Hematopoietic multipotent progenitor cell treated with erythropoietin and hydrocortisone succinate and interleukin-3 and kit ligand, for 6 days (in vitro differentiated cells): ENCODE measurements at places on chromosomes 7 and 10.

- DNase-seq: peak; percentile 30
Measured at GRCh38 chr10:93199191-93199751, 125.6 kb downstream of the CYP26A1 start.

DNA sequence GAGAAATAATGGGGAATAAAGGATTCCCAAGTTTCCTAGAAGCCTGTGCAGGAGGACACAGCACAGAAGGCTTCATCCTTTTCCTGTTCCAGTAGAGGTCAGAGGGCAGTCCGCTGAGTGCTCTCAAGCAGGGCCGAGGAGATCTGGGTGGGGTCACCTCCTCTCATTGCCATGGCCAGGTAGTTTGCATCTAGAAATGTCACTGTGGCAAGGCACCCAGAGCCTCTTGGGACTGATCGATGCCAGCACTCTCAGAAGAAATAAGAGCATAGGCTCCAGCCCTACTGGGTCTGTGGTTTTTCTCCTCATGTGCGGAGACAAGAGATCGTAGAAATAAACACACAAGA, 7.9 kb downstream of the NUB1 start:
- DNase-seq: no peak

DNA sequence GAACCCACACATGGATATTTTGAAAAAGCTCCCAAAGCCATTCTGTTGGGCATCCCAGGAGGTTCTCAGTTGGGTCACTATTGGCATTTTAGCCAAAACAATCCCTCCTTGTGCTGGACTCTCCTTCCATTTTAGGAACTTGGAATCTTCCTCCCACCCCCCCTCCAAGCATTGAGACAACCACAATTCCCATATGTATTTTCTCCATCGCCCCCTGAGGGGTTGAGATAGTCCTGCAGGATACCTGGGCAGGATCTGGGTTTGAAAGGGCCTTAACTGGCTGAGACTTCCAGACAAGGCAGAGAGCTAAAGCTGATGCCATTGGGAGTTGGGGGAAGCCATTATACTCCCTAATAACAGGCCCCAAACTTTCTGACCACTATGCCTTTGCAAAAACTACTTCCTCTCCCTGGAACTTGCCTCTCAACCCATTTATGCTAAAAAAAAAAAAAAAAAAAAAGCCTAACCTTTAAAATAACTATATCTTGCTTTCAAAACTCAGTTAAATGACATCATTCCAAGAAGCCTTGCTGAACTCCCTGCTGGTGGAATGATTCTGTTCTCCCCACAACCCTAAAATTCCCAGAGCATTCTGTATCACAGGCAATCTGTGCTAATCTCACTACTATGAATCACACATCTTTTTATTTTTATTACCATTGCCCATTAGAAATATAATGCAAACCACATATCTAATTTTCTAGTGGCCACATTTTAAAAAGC, 77.5 kb upstream of the PDE1C start:
- no peak for DNase-seq

DNA sequence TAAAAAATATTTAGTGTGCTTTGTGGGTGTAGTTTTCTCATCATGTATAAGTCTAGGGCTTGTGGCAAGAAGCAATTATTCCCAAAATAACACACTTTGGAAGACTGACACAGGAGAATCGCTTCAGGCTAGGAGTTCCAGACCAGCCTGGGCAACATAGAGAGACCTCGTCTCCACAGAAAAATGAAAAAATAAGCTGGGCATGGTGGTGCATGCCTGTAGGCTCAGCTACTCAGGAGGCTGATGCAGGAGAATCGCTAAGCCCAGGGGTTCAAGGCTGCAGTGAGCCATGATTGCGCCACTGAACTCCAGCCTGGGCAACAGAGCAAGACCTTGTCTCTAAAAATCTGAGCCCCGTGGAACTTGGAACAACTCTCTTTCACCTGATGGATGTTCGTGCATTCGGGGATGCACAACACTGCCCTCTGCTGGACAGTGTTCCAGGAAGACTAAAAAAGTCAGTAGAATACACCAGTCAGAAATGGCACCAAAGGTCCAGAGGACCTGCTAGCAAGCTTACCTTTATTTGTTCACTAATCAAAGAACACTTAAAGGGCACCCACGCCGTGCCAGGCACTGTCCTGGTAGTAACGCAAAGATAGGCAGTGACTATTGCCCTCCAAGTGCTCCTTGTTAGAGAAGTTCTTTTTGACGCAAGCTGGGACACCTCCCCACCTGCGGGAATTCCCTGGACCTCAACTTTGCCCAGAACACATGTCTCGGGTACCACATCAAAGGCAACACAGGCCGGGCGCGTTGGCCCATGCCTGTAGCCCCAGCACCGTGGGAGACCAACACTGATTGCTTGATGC, 81.9 kb upstream of the CALN1 start:
- DNase-seq: peak; percentile 78

DNA sequence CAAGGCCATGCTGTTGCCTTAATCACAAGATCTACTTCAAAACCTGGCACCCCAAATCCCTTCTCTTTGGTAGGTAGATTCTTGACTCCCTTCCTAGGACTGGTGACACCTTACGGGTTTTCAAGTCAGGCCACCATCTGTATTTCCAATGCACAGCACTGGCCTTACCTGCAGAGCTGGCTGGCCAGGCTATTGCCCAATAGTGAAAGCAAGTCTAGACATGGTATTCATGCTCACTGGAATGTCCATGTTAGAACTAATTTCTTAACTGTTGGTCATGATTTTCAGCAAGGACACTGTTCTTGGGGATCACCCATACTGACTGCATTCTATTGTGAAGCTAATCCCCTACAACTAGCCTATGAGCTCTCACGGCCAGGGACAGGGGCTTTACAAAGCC, 313.1 kb upstream of the RNF32 start:
- DNase-seq: no peak

- peak; percentile 30 for DNase-seq
Measured at GRCh38 chr10:103983367-103983911, 16.5 kb downstream of the SLK start.

DNA sequence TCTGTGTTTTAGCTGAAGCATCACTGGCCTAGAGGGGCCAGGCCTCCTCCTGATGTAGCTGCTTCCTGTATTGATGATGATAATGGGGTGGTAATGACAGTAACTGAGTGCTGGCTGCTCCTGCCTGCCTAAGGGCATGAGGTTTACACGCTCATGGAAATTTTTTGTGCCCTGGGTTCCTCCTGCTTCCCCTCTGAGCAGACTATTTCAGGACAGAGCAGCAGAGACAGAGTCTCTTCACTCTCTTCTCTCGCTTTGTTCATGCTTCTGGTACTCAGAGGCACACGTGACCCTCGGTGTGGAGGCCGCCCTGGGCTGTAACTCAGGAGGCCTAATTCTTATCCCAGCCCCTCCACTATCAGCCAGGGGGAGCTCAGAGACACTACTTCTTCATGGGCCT, 27.9 kb downstream of the LRRC20 start:
- no peak for DNase-seq

GRCh38 chr10:59687657-59688056, 22.0 kb downstream of the SLC16A9 start:
- DNase-seq: no peak

DNA sequence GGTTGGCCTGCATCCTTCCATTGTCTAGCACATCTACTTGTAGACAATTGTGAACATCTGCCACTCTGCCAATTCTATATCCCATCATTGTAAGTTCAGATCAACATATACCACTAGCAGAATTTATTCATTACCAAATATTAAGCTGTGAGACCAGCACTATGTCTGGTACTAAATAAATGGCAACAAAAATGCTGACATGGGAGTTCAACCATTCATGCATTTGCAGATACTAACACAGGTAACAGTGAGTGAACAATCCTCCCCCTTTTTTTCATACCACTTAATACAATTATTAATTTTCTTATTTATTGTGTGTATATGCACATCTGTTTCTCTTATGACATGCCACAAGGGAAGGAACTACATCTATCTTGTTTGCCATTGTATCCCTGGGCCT, 11.9 kb downstream of the POLR1F start:
- DNase-seq: no peak

DNA sequence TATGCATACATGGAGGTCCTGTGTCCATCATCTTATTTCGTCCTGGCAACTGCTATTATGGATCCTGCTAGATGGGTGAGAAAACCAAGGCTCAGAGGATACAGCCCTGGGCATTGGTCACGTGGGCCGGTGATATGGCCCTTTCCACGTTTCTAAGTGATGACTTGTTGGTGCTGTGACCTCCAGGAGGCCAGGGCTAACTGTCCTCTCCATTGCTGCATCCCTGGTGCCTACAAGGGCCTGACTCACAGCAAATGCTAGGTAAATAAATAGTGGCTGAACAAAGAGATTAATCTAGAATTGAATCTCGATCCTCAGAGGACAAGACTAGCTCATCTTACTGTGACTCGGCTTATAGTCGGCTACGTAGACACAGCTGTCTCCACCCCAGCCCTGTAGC, 78.6 kb downstream of the FAM53B start:
- DNase-seq: no peak

DNA sequence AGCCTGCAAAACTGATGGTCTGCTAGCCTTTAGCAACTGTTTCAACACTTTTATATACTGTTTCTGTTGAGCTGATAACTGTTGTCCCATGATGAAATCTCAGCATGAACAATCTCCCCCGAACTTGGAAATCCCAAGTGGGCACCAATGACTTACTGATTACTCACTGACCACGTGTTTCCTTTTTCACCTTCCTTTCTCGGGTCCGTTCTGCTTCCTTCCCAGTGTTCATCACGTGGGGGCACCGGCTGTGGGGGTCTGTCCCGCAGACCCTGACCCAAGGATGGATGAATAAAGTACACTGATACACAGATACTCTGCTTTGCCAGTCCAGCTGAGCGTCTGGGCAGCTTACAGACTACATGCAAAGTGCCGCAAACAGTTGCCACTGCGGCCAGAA, 39.0 kb upstream of the RASGEF1A start:
- no peak for DNase-seq

- peak; percentile 13 for DNase-seq
Measured at GRCh38 chr7:35571611-35572240, 123.2 kb downstream of the HERPUD2 start.

DNA sequence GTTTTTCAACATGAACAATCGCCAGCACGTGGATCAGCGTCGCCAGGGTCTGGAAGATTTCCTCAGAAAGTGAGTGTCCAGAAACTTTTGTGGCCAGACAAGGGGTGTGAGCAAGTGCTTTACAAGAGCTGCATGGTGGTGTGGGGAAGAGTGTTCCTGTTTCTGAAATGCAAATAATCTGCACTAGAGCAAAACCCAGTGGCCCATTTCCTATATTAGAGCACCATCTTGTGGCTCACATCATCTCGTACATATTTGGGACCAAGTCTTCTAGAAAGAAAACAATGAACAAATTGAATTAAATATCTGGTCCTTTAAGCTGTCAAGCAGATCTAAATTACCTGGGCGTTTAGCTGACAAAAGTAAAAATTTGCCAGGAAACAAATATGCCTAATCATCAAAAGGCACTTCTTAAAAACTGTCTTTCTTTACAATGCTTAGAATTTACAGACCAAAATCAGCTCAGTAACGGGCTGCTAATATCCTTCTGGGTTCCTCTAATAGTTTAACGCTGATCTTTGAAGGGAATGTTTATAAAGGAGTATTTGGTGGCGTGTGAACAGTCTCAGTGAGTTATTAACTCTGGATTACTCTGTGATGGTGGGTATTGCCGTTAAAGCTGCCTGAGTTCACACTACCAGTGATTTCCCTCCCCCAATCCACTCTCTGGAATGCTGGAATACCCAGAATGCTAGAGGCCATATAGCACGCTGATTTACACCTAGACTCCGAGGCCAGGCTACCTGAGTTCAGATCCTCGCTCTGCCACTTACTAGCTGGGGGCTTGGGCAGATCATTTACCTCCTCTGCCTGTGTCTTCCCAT, 73.6 kb downstream of the SNX10 start:
- DNase-seq: peak; percentile 91
